ENCODE measurements at places on chromosomes 3 and 15.

- DNase-seq = no peak
Observed at GRCh38 chr3:126051741-126052140, 32.2 kb downstream of the SLC41A3 start.

GRCh38 chr3:15051531-15051930 is 13.6 kb downstream of the MRPS25 start:
- DNase-seq = no peak

DNA sequence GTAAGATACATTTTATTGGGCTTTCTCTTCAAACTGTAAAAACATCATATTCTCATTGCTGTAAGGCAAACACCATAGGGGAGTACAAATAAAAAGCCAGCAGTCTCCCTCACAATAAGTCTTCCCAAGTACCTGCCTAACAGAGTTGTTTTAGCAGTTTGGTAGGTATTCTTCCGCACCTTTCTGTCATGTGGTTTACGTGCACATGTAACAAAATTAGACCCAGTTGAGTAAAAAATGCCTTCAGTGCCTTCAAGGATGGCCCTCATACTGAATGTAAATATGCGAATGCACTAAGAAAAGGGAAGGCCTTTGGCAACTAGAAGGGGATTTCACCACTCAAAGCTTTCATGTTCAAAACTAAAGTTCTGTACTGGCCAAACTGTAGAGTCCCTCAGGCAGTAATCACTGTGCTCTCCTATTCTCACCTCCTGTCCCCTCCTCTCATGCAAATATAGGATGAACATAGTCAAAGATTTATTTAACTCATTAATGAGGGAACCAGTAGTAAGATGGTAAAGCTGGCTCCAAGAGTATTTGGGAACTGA is 26.4 kb downstream of the USP3 start:
- DNase-seq = no peak

GRCh38 chr3:128260275-128260674 is 107.0 kb downstream of the EEFSEC start:
- no peak for DNase-seq

- no peak for DNase-seq
Observed at GRCh38 chr3:54906763-54907162, 21.1 kb downstream of the LRTM1 start.

GRCh38 chr15:101183226-101183930 is 68.5 kb downstream of the CHSY1 start:
- DNase-seq = no peak

- DNase-seq = no peak
Observed at GRCh38 chr3:23709987-23710386, 95.8 kb upstream of the UBE2E1 start.

DNA sequence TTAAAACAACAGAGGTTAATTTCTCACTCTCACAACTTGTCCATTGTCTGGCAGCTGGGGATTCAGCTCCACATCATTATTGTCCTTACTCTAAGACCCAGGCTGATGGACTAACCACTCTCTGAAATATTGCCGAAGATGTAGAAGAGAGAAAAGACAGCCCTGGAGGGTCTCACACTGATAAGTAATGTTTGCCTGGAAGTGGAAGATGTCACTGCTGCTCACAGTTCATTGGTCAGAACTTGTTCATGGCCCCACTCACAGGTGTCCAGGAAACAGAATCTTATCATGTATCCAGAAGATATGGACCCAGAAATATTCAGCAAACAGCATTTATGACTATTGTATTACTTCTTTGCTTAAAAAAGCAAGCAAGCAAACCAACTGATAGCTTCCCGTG is 62.2 kb upstream of the LPP start:
- DNase-seq = no peak

DNA sequence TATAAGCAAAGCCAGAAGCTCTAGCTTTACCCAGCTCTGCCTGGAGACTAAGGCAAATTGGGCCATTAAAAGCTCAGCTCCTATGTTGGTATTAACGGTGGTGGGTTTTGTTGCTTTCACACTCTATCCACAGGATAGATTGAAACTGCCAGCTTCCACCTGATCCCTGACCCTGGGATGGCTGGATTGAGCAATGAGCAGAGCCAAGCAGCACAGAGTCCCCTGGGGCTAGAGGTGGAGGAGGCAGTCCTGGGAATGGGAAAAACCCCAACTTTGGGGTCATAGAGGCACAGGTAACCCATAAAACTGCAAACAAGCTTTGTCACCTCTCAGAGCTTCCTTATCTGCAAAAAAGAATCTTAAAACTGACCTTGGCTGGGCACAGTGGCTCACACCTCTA is 6.6 kb downstream of the RHO start:
- DNase-seq = no peak

- DNase-seq = no peak
Observed at GRCh38 chr3:43062564-43063040, 43.3 kb downstream of the POMGNT2 start.

- DNase-seq = no peak
Observed at GRCh38 chr3:156298014-156298413, 177.6 kb downstream of the KCNAB1 start.

GRCh38 chr3:196639483-196640296 is at the start of gene NRROS:
Gene NRROS (plus strand): TSS chr3:196639694. CDS start chr3:196654540, 14,846 bp downstream.
- DNase-seq = peak; percentile 63

DNA sequence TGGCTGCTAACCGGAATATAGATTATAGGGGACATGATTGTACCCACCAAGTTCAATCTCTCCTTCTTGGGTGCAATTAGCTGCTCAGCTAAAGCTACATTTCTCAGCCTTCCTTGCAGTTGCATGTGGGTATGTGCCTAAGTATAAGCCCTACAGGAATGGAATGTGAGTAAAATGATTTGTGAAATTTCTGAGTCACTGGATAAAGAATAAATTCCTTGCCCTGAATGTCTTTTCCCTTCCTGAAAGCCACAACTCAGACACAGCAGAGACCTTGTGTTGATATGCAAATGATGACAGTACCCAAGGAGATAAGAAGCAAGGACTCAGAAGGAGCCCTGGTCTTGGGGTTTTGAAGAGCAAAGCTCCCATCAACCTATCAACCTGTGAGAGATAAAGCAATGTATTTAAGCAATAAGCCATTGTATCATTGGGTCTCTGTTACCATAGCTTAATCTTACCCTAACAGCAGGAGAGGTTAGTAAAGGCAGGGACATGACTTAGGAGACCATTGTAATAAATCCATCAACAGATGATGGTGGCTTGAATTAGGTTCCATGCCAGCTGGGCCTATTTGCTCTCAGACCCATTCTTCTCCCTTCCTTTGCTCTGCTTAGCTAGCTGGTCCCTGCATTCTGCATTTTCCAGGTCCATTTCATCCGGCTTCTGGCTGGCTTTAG is 25.6 kb upstream of the ZNF280D start:
- no peak for DNase-seq

GRCh38 chr3:163218336-163218735 is 1721.7 kb downstream of the OTOL1 start:
- DNase-seq = no peak

- no peak for DNase-seq
Observed at GRCh38 chr3:109413049-109413448, 75.7 kb upstream of the DPPA4 start.

DNA sequence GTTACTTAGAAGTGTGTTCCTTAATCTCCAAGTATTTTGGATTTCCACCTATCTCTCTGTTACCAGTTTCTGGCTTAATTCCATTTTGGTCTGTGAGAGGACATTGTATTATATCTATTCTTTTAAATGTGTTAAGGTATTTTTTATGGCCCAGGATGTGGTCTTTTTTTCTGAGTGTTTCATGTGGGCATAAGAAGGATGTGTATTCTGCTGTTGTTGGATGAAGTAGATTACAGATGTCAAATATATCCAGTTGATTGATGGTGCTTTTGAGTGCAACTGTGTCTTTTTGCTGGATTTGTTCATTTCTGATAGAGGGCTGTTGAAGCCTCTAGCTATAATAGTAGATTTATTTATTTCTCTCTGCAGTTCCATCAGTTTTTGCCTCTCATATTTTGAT is 136.5 kb upstream of the AZI2 start:
- DNase-seq = no peak

DNA sequence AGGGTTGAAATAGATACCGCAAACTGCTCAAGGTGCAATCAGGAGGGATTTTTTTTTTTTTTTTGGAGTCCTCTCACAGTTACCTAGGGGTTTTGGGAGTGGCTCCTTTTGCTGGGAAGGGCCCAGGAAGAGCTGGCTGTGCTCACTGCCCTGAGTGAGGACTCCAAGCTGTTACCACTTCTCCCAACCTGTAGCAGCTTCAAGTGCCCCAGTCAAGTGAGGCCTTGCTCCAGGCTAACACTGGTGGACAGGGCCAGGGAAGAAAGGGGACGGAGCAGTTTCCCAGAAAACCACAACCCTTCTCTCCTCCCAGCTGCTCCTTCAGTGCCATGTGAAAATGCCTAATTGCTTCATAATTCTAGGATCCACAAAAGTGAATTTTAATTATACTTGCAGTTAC is 274.3 kb downstream of the SUCLG2 start:
- no peak for DNase-seq

DNA sequence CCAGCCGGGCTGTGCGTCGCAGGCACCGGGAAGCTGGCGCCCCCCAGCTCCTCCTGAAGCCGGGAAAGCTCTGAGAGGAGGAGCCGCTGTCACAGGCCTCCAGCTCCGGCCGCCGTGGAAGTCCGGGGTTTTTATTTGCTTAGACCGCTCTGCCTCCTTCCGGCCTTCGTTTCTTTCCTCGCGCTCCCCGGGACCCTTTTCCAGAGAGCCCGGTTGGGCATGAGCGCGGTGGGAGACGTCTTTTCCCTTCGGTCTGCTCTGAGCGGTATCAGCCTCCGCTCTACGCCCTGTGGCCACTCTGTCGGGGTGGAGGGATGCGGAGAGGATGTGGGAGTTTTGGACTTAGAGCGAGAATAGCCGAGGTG is 559 bp downstream of the SENP5 start:
- no peak for DNase-seq

DNA sequence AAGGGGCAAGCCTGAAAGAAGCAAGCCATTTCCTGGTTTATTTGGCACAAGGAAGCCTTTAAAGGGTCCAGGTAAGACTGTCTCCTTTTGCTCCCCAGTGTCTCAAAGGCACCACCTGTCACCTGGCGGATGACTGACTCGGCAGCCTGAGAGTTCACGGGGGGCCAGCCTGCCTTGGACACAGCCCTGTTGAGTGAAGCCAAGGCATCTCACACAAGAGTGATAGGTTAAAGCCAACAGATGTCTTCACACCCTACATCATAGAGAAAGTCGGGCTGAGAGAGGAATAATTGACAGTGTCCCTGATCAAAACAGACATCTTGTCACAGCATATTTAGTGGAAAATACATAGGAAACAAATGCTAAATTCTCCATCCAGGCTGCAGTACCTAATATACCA is 28.2 kb upstream of the LIPC start:
- DNase-seq = no peak

DNA sequence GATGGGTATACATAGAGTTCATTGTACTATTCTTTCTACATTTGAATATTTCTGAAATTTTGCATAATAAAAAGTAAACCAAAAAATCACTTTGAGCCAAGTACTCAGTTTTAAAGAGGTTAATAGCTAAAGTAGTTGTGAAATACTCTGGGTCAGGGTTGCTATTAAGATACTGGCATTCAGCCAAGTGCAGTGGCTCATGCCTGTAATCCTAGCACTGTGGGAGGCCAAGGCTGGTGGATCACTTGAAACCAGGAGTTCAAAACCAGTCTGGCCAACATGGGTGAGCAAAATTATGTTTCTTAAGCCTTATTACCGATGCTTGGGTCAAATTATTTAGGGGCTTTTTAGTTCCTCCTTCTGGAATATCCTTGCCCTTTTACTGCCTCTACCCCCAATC is 122.0 kb upstream of the MELTF start:
- DNase-seq = peak; percentile 31

- no peak for DNase-seq
Observed at GRCh38 chr15:58258501-58259292, 120.5 kb downstream of the AQP9 start.

DNA sequence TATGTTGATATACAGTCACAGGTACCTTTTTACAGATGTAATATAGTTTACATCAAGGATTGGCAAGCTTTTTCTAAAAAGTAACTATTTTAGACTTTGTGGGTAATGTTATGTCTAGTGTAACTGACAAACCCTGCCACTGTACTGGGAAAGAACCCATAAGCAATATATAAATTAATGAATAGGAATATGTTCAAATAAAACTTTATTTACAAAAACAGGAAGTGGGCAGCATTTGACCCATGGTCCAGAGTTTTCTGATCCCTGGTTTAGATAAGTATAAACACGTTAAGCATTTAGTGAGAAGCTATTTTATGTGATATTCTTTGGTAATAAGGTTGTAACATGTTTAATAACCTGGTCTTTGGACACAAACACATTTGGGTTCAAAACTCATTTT is 915.2 kb upstream of the ROBO1 start:
- DNase-seq = no peak

- no peak for DNase-seq
Observed at GRCh38 chr3:99789011-99789721, 28.5 kb upstream of the CMSS1 start.

DNA sequence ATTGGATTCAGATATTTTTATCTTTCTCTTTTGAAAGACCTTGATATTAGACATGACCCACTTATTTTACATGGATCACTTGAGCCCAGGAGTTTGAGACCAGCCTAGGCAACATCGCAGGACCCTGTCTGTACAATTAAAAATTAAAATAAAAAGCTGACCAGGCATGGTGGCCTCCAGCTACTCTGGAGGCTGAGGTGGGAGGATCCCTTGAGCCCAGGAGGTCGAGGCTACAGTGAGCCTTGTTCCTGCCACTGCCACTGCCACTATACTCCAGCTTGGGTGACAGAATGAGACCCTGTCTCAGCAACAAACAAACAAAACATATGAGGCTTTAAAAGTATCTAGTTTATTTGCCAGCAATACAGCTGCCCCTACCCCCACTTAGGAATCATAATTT is 1.6 kb downstream of the RNF7 start:
- DNase-seq = no peak

DNA sequence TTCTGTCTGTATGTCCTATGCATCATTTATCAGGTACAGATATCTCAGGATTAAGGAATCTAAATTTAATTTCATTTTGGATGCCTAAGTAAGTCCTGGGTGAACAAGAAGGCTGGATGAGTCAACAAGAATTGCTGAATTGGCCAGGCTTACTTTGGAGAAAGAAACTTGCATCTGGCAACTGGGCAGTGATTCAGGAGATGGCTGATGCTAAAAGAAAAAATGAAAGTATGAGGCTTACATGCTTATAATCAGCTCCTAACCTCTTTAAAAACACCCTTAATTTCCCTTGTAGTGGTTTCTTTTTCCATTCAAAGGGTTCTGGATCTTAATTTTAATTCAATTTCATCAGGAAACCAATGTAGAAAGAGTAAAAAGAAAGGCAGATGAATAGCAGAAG is 228.8 kb upstream of the PEX5L start:
- no peak for DNase-seq

- no peak for DNase-seq
Observed at GRCh38 chr3:42535981-42536784, 33.7 kb downstream of the VIPR1 start.
